ENCODE measurements at places on chromosomes 6 and 20.

- DNase-seq = no peak
These were observed 24.2 kb upstream of the LAMP5 start for GRCh38 chr20:9490161-9490560.

- DNase-seq = no peak
These were observed 127.6 kb downstream of the TRDN start for GRCh38 chr6:123509112-123509511.

- peak; percentile 72 for DNase-seq
These were observed 84.3 kb upstream of the TAB2 start for GRCh38 chr6:149233056-149233715.

DNA sequence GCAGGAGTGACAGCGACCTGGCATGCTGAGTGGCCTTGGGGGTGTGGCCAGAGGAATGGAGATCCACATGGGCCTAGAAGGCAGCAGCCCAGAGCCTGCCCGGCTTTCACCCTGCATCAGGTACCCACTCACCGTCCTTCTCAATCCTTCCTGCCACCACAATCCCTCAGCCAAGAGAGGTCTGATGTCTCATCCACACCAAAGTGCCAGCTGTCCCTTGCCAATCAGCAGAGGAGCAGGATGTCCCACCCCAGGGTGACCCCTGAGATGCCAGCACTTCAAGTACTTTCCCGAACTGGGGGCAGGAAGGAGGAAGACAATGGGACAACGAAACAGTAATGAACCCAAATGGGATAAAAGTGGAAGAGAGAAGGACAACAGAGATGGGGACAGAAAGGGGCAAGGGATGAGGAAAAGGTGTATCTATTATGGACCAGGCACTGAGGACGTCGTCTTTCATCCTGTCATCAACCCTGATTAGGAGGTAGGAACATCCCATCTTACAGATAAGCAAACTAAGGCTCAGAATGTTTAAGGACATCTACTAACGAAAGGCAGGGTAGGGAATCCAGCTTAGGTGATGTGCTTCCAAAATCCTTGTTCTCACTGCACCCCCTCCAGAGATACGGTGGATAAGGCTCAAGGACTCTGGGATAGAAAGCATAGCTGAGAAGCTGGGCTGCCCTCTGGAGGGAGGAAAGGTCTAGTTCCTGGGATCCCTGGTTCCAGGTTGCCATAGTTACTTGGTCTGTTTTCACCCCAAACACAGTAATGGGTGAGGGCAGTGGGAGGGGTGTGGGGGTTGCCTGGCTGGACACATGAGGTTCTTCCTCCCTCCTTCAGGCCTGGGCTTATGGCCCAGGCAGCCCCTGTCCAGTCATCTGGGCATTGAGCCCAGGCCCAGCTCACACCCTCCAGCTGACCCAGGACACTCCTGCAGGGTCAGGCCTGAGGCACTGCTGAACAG is 4.5 kb upstream of the TNXB start:
- peak; percentile 97 for DNase-seq

DNA sequence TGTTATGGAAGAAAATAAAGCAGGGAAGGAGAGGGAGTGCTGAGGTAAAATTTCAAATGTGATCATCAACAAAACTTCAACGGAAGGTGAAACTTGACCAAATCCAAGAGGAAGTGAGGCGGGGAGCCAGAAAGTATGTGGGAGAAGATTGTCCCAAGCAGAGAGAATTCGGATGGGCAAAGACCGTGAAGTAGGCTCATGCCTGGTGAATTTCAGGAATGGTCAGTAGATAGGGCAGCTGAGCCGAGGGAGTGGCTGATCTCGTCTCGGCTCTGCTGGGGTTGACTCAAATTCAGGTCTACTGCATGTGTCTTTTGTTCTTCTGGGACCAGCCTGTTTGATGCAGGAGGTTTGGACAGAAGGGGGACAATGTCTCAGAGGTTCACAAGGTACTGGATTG is 7.0 kb upstream of the CSNK2A1 start:
- DNase-seq = no peak

DNA sequence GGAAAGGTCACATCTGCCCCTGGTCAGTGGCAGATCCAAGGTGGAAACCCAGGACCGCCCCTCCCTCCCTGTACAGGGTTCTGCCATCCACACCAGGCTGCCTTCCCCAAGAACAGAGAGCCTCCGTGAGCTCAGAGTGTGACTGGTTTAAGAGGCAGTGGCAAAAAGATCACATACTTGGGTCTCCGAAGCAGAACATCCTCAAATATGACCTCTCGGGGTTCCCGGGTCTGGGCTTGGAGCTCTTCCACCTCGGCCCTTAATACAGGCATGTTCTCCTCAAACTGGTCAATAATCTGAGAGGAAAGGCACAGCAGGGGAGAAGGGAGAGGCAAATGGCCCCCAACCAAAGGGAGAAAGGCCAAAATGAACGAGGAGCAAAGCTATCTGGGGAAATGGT is 14.8 kb downstream of the C20orf96 start:
- DNase-seq = no peak

DNA sequence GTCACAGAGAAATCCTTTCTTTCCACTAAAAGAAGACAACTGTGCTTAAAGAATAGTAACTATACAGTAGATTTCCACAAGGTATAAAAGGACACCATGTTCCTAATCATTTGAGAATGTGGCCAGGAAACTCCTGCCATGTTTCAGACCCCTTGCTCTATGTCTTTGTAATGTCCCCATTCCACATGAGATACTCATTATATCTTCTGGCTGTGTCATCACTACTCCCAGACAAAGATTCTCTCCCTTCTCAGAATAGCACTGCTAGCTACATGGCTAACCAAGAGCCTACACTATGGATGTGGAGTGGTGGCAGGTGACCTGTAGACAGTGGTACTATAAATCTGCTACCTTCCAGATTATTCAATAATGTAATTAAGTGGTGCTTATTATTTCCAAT is 218.1 kb upstream of the MCHR2 start:
- no peak for DNase-seq

DNA sequence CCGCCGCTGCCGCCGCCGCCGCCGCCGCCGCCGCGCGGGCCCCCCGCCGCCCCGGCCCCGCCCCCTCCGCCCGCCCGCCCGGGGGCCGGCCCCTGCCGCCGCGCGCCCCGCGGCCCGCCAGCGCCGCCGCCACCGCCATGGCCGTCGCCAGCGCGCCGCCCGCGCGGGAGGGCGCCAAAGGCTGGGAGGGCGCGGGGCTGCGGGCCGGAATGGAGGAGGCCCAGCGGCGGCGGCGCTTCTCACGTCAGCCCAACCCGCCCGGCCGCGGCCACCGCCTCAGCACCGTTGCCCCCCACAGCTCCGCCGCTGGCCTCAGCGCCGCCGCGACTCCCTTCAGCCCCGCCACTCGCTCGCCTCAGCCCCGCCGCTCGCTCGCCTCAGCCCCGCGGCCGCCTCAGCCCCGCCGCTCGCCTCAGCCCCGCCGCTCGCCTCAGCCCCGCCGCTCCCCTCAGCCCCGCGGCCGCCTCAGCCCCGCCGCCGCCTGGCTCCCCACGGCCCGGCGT is 258 bp downstream of the PHF10 start:
- no peak for DNase-seq

DNA sequence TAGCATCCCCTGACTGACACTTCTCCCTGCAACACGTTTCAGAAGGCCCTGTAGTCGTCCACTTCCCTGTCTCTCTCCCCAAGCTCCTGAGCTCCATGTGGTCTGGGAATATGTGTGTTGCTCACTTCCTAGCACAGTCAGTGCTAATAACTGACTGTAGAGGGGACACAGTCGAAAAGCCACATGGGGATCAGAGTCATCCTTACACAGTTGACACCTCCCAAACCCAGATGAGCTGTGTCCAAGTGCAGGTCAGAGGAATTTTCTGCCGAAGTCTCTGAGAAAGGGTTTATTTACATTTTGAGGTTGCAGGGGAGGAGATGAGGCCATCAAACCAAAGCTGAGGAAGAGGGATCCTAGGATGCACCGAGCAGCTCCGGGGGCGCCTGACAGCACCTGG is 3.5 kb upstream of the ADAM33 start:
- DNase-seq = no peak

- no peak for DNase-seq
These were observed 8.6 kb downstream of the TPX2 start for GRCh38 chr20:31747640-31748039.

DNA sequence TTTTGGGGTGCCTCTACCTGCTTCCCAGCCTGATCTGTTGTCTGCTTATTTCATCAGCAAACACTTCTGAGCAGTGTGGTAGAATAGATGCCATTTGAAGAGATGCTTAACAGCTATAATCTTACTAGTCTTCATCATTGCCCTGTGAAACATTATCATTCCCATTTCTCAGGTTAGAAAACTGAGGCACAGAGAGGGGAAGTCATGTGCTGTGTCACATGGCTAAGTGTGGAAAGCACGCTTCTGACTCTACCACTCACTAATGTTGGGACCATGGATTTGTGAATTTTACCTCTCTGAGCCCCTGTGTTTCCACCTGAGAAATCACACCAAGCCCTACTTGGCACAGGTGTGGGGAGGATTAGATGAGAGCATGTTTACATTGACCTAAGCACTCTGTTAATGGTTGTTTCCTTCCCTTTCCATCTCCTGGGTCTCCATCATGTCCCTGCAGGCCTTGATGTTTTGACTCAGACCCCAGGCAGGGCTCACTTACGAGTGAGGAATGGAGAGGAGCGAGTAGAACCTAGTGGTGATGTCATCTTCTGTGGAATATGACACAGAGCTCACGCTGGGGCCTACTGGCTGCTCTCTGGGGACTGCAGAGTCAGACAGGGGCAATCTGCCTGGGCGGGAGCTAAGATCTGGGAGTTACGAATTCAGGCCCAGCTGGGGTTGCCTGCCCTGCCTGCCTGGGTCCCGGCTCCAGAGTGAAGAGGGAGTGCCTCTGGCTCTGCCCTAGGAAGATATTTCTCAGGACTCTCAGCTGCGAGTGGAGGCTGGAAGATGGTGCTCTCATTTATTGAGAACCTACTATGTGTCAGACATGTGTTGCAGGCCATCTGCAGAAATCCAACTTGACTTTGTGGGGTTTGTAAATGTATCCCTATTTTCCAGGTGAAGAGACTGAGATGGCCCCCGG is 64.3 kb downstream of the CDH22 start:
- DNase-seq = no peak

DNA sequence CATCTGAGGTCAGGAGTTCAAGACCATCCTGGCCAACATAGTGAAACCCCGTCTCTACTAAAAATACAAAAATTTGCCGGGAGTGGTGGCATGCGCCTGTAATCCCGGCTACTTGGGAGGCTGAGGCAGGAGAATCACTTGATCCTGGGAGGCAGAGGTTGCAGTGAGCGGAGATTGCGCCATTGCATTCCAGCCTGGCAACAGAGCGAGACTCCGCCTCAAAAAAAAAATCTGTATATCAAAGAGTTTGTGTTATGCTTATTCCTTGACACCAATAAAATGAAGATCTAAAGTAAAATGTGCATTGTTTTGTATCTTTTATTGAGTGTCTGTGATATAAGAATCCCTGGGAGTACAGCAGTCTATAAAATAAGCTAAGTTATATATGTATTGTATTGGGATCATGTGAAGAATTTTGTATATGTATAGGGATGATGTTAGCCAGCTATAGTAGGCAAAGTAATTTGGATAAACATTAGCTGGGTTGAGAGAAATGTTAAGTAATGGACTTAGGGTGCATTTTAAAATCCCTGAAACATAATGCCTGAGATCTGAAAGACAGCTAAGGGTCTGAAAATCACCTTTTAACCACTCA is 10.9 kb downstream of the TBP start:
- DNase-seq = no peak

- DNase-seq = no peak
These were observed 579.1 kb downstream of the DOK5 start for GRCh38 chr20:55054453-55054852.

DNA sequence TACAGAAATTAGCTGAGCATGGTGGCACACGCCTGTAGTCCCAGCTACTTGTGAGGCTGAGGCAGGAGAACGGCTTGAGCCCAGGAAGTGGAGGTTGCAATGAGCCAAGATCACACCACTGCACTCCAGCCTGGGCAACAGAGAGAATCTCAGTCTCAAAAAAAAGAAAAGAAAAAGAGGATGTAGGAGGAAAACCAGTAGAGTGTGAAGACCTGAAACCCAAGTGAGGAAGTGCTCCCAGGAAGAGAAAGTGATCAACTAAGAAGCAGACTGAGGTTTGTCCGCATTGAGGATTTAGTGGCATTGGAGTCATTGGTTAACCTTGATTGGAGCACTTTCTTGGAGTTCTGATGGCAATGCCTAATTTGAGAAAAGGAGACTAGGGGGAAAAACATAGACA is 20.6 kb upstream of the TASP1 start:
- no peak for DNase-seq

DNA sequence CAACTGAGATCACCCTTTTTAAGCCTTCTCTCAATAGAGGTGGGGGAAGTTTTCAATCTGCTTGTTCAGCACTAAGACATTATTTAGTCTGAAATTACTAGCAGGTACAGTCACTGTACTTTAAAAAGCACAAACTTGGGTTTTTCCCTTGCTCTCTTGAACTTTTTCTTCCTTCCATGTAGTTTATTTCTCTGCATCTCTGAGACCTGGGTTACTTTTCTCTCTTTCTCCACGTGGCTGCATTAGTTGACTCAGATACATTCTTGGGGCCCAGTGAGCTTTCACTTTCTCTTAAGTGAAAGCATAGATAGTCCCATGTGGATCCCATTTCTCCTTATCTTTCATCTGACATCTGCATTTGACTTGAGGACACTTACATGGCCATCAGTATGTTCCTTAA is 433.9 kb upstream of the MAP3K7 start:
- DNase-seq = no peak

GRCh38 chr20:33108661-33109060 is 29.2 kb downstream of the BPIFB4 start:
- no peak for DNase-seq

- peak; percentile 31 for DNase-seq
These were observed 86.2 kb upstream of the NFATC2 start for GRCh38 chr20:51628533-51629398.

DNA sequence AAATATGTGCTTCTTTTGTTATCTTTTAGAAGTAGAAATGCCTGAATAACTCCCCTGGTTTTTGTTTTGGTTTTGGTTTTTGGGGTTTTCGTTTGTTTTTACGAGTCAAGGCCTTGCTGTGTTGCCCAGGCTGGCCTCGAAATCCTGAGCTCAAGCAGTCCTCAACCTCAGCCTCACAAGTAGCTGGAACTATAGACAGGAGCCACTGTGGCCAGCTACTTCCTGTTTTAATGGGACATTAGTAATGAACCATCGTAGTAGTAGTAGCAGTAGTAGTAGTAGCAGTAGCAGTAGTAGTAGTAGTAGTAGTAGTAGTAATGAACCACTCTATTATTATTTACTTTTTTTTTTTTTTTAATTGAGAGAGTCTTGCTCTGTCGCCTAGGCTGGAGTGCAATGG is 66.0 kb downstream of the UBR2 start:
- DNase-seq = no peak

Data from BJ (cell line).